Activated T-cell treated with anti-CD3 and anti-CD28 coated beads, Interleukin-2, amount 50 U/mL, for 72 hours (primary cell): ENCODE measurements at places on chromosomes 5 and 9.

- no peak for DNase-seq
Observed at GRCh38 chr9:15717290-15717967, 164.6 kb downstream of the CCDC171 start.

DNA sequence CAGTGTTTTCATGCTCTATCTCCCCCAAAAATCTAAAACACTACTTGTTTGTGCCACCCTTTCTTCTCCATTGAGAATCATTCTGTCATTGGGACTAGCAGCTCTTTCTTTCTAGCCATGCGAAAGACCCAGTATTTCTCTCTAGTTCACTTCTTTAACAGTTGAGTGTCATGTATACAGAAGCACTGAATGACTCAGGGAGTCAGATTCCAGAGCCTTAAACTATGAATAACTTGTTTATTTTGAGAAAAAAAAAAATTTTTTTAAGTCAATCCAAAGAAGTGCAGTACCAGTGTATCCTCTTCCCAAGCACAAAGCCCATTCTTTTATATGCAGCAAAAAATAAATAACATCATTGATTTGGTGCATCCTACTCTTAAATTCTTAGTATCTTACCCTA, 415.4 kb upstream of the GRAMD2B start:
- DNase-seq, result no peak

DNA sequence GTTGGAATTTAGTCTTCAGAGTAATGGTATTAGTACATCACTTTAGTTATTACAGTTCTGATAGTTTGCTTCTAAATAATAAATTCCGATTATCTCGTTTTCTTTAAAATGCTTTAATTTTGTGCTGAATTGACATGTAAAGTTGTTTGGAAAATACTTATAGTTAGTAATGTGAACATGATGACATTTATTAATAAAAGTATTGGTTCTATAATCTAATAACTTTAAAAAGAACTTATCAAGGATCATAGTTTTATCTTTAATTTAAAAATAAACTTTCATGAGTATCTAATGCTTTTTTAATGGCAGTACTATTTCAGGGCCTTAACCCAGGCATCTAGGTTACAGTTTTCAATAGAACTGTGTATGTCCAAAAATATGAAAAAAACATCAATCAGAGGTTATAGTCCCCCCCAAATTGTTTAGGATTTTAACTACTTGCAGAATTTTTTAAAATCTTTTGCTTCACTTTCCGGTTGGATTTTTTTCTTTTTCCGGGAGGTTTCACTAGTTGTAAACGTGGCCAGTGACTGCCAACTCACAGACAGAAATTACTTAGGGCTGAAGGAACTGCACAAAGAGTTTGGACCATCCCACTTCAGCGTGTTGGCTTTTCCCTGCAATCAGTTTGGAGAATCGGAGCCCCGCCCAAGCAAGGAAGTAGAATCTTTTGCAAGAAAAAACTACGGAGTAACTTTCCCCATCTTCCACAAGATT, 680 bp downstream of the GPX8 start:
- DNase-seq, result no peak

- peak; percentile 9 for DNase-seq
Observed at GRCh38 chr9:78074385-78075291, 43.0 kb upstream of the GNAQ start.

DNA sequence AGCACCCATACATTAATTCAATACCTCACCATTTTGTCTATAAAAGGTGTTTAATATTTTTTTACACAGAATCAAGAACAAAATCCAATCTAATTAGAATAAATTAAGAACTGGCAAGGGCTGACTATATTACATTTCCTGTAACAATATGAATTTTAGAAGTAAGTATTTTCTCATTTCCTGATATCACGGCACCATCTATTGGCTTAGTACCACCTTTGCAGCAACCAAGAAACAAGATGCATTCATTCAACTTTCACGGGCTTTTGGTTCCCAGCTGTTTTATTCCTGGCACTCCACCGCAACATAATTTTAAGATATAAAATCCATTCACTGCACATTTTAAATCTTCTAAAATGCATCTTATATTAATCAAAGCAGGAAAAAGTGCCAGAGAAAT, 20.6 kb downstream of the PSMB7 start:
- no peak for DNase-seq

DNA sequence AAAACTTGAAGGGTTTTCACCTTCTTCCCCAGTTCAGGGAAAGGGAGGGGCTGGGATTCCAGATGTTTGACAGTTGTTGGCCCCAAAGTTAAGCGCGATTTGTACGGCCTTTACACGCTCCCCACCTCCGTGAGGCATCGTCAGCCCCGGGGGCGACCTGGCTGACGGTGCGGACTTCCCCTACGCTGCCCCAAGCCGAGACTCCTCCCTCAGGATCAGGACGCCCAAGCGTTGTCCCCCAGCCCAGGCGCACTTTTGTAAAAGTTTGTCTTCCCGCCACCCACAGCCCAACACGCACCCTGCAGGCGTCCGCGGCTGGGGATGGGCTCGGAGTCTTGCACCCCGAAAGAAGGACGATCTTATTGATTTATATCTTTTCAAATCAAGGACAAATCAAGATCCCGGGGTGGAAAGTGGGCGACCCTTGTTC, 713 bp downstream of the MOB3B start:
- DNase-seq, result peak; percentile 61

DNA sequence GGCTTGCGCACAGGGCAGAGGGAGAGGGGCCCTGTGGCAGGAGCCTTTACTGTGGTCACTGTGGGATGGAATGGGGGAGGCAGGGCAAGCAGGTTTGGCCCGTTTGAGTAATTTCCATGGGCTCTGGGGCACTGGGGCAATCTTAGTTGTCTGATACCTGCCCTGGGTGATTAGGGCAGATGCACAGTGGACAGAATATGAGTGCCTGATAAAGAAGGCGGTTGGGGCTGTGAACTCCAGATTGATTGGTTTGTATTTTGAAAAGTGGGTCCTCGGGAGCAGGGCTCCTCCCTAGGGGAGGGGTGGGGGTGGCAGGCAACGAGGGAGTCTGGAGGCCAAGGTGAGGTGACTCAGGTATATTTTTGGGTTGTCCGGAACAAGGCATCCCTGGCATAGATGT, 247.5 kb downstream of the NSG2 start:
- DNase-seq, result no peak

- DNase-seq, result no peak
Observed at GRCh38 chr5:1536871-1537602, 13.3 kb upstream of the LPCAT1 start.

- DNase-seq, result no peak
Observed at GRCh38 chr5:62149879-62150278, 156.1 kb upstream of the KIF2A start.

GRCh38 chr9:20632705-20633104, 10.4 kb upstream of the MLLT3 start:
- DNase-seq, result no peak

DNA sequence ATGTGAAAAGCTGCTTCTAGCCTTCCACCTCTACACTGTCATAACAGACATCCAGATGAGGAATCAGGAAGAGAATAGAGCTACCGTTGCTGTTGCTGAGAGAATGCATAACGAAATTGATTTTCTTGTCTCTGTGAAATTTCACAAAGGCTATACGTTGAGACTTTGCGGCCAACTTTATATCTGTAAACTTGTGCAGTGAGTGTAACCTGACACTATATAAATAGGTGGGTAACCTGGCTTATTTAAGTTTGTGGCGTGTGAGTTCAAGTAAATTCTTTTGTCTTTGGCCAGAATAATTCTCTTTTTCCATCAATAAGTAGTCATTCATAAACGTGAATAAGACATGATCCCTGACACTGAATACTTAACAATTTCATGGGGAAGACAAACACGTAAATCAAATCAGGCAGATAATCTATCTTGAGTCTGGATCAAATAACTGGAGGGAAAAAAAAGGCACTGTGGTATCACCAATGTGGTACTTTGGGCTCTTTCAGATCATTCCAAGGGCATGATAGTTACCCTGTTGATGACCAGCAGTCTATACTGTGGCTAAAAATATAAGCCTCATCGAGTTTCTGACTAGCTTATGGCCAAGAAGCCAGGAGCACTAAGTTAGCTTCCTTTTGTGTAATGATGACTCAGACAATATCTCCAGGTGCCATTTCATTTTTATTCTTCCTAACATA, 98.2 kb upstream of the RASA1 start:
- no peak for DNase-seq

DNA sequence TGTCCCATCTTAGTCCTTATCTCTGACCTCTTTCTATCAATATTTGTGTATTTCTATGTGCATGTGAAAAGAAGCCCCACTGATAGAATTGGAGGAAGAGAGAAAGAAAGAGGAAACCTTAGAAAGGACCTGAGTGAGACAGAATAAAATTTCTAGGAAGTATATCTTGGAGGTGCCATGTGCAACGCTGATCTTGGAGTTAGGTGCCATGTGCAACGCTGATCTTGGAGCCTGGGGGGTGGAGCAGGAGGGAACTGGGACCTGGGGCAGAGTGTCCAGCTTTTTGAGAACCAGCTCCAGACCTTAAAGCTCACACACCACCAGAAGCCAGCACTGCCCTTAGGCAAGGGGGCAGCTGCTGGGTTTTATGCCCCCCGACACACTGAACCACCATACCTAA, 89.4 kb downstream of the SHC3 start:
- DNase-seq, result no peak

DNA sequence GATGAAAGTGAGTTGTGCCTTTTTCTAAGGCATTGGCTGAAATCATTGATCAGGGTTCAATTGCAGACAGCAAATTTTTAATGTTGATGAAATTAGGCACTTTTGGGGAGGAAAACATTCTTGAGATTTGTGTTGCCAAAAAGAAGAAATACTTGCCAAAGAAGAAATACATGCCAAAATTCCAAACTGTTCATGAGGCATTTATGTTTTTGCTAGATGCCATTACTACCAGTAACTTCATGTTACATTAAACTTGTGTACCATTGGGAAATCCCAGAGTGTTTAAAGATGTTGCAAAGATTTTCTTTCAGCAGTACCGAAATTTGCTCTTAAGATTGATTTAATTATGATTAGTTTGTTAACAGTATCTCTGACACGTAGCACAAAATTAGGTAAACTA, 7.0 kb downstream of the XRCC4 start:
- no peak for DNase-seq

- DNase-seq, result no peak
Observed at GRCh38 chr9:98795295-98795955, 930 bp downstream of the ANKS6 start.

- DNase-seq, result peak; percentile 62
Observed at GRCh38 chr5:40680741-40681362, 1.1 kb downstream of the PTGER4 start.

- peak; percentile 52 for DNase-seq
Observed at GRCh38 chr9:133199648-133200321, 9.3 kb downstream of the OBP2B start.

GRCh38 chr9:99867536-99867935, 38.9 kb upstream of the STX17 start:
- no peak for DNase-seq

DNA sequence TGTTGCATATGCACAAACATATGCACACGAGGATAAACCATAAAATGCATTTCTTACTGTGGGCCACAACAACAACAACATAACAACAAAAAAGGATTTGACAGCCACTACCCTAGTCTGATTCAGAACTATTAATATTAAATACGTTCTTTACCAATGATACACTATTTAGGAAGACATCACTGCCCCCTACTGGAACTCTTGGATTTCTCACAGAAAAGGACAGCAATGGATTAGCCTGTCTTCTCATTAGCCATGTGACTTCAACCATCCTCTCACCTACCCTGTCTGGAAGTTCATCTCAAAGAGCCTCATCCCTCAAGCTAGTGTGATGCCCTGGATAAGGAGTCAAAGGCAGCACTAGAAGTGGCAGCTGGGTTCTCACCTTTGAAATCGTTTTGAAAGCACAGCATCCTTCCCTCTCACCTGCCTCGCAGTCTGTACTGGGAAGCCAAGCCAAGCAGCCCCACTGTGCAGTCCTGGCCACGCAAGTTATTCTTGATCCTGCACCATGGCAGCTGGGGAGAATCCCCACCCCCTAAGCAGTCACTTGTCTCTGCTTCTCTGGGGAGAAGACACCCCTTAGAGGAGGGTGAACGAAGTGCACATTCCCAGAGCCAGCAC, 64.6 kb downstream of the SH3TC2 start:
- peak; percentile 37 for DNase-seq
